ENCODE measurements at places on chromosomes 4 and X. TPM values are rescaled to one million over a fixed set of nuclear protein-coding genes. Genes with fewer than 3 reads are reported as not detected.

FOXR2 gene
- polyA plus RNA-seq, result not detected

NOX1 gene
- 0.06 TPM for polyA plus RNA-seq

SSX2 gene
- polyA plus RNA-seq, result not detected

SPANXB1 gene
- not detected for polyA plus RNA-seq

LUZP4 gene
- not detected for polyA plus RNA-seq

BEX5 gene
- 15.0 TPM for polyA plus RNA-seq

WDR13 gene
- polyA plus RNA-seq, result 169 TPM

FAT1 gene
- 48.8 TPM for polyA plus RNA-seq

ADH7 gene
- not detected for polyA plus RNA-seq

AADAT gene
- polyA plus RNA-seq, result 3.1 TPM

PABPC1L2A gene
- not detected for polyA plus RNA-seq

GSX2 gene
- polyA plus RNA-seq, result not detected

MED14 gene
- polyA plus RNA-seq, result 32.4 TPM

DNA sequence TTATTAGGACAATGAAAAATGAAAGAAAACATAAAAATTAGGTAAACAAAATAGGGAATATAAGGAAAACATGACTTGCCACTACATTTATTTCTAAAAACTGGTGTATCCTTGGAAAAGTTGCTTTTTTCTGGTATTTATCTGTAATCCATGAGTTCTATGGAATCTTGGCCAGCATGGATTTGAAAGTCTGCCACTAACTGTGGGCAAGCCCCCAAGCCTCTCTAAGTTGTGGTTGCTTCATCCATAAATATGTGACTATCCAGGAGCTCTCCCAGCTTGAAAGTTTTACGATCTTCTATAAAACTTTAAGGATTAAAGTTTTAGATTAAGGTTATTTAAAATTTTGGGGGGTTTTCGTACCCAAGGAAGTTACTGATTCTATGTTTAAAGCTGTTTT, 21.8 kb downstream of the RPS6KA3 start:
- peak; percentile 50 for DNase-seq

DNA sequence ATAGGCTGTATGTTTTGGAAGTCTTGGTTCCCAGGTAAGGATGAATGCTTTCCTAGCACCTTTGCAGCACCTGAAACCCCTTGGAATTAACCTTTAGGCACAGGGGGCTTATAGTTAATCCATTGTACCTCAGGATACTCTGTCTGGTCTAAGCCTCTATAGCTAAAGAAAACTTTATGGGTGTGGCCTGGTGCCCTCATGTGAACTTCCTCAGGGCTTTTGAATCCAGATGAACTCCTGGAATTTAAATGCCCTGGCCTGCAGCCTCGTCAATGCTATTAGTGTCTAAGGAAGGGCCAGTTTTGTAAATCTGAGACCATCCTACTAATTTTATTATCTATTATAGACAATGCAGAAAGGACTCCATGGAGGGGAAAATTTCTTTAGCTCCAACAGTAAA, 33.8 kb downstream of the IRS4 start:
- DNase-seq, result no peak

DNA sequence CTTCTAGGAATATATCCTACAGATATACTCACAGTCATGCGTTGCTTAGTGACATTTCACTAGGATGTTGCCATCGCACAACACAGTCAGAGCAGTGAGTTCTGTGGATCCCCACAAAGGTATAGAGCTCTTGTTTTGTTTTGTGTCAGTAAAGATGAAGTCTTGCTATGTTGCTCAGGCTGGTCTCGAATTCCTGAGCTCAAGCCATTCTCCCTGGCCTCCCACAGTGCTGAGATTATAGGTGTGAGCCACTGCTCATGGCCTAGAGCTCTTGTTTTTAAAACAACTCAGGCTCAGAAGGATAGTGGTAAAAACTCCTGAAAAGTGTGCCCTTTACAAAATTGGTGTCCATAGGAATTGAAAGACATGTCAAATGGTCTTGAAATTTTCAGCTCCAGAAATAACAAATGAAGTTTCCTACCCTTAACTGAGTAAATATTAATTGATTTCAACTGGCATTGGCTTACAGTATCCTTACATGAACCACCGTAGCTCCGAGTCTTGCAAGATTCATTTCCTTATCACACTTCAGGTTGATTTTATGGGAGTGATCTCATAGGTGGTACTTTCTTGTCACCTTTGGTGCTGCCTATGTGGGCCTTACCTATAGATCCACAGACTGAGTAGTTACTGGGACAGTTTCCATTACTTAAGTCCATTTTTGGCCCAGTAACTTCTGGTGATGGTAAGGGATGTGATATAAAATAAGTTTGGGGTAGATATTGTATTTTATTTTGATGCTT, 3.6 kb downstream of the CWH43 start:
- DNase-seq, result no peak

DNA sequence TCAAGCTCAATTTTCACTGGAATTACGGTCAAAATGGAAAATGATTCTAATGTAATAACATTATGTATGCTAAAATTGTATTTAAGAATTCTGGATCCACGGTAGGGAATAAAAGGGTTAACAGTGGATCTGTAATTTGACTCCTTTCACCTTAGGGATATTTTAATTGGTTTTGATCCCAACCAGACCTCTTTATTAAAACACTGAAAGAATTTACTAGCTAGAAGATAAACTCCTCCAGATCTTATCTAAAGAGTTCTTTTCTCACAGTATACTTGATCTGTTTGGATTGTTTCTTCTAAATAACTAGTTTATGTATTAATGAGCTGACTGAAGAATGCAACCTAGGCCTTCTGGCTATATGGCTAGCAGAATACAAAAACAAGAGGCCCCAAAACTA, 118.4 kb downstream of the DDX53 start:
- DNase-seq, result no peak

DNA sequence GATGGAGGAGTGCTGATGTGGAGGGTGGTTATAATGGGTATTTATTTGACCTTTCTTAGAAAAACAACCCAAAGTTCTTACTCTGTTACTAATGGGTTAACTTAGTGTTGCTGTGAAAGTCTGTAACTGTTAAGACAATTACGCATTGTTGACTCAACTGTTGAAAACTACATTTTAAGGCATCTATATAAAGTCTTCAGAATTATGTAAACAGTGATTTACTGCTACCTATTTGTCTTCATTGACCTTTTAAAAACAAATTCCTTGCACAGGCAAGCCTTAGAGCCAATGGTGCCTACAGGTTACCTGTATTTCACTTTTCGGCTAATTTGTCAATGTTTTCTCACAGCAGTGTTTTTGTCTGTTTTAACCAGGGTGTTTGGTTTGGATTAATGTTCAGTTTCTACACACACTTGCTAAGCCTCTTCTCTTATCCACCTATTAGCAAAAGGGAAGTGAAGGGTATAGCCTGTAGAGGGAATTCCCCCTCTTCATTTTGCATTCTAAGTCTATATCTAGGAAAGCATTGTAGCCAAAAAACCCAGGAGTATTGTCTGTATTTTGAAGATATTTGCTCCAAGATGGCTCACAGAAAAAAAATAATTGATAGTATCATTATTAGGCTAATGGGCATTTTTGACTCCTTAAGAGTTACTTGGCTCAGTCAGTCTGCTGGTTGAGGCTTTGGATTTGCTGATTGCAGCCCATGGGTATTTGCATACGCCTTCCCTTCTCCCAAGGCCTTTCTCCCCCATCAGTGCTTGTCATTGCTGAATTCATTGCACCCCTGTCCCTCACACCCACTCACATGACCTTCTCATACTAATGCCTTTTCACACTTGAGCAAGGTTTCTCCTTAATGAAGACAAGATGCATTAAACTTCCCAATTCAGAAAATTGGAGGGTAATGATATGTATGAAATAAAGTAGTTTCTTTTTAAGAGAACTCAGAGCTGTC, 30.5 kb downstream of the AFF1 start:
- no peak for DNase-seq

GRCh38 chrX:154096140-154097002, 1.1 kb downstream of the MECP2 start:
- DNase-seq, result peak; percentile 47

- no peak for DNase-seq
These were observed 409 bp downstream of the UGDH start for GRCh38 chr4:39526765-39527295.

- no peak for DNase-seq
These were observed 333.5 kb downstream of the TENM3 start for GRCh38 chr4:182576601-182577289.

DNA sequence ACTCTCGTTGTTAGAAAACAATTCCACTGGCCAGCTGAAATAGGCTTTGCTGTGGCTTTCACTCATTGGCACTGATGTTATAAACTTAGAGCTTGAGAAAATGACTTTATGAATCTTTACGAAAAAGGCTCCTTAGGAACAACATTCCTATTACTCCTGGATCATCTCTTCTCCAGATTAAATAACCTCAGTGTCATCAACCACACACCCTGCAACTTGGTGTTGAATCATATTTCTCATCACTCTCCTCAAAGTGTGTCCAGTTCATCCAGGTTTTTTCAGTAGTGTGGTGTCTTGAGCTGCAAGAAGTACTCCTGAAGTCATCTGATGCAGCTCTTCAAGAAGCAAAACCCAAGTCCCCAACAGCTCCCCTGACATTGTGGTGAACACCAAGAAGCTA, 28.1 kb upstream of the ANOS1 start:
- DNase-seq, result no peak

DNA sequence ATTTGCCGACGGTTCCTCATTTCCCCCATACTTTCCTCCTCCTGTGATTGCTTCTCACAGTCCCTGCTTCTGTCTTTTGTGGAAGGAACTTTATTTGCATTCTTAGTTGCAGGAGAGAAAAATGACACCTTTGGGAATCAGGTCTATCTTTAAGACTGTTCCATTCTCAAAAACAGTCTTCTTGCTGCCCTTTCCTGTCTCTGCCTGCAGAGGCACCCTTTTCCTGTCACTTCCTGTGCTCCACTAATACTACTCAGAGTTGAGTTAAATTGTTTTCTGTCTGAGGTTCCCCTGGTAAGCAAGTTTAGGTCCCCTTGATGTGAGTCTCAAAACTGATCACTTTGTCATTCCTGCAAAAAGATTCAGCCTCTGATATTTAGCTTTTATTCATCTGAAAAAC, 208.8 kb upstream of the CLNK start:
- DNase-seq, result no peak

GRCh38 chrX:48956728-48957414, 536 bp downstream of the OTUD5 start:
- peak; percentile 25 for DNase-seq

DNA sequence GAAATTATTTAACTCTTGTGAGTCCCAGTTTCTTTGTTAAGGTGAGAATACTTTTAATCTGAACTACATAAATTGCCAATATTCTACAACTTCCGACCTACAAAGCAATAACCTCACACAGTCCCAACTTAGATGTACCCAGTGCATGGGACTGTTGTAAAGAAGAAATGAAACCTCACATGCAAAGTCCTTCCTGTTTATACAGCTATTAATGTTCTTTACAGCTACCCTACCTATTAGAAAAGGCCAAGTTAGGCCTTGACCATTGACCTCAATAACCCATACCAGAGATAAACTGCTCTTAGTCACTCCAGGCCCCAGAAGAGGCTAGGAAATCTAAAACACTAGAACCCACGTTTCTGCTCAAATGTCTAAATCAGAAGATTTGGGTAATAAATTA, 920.1 kb upstream of the TENM3 start:
- DNase-seq, result no peak

DNA sequence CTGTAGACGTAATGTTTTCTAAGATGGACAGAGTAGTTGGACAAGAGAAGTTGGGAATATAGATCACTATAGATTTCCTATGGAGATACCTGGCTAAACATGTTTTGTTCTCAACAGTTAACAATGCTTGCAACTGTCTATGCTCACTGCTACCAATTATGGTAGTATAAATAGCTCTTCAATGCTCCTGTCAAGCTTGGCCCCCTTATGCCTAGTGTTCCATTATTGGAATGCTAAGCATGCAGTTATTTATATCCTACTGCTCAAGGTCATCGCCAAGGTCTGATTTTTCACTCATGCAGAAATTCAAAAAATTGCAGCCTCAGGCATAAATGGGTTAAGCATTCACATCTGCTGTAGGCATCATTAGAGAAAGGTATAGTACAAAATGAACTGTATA, 519.0 kb downstream of the IL15 start:
- no peak for DNase-seq

GRCh38 chrX:107742700-107743191, 32.8 kb downstream of the TSC22D3 start:
- no peak for DNase-seq

DNA sequence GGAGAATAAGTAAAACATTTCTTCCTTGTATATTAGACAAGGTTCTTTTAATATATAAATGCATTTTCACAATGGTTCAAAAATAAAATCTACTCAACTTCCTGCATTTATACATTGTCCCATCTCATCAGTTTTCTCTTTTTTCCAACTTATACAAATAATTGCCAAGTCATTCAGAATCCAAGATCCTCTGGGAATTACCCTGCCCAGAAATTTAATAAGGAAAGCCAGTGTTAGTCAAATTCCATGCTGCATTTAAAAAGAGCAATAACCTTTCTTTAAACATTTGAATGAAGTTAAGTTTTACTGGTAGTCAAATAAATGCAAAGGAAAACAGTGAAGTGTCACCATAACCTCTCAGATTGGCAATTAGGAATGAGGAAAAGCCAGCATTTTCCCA, 357.9 kb downstream of the PPP3CA start:
- DNase-seq, result no peak

DNA sequence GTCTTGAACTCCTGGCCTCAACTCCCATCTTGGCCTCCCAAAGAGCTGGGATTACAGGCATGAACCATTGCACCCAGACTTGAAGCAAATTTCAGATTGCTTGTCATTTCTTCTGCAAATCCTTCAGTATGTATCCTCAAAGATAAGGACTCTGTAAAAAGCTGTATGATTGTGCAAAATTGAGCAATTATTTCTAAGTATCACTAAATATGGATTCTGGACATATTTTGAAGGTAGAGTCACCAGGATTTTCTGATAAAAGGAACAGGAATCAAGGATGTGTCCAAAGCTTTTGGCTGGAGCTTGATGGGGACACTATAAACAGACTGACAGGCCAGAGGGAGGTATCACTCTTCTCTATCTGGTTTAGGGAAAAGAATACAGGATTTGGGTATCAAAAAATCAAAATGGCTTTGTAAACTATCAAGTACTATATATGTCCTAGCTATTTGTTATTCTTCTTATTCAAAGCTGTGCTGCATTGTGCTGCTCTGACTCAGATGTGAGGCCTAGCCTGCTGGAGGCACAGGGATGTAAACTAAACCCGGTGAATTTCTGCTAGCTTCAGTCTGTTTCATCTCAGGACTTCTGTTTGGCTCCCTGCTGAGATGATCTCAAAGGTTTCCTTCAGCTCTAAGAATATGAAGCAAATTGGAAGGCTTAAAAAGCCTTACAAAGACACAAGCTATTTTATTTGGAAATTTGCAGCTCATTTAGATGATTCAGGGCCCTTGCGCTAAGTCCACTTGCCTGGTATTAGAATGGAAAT, 8.3 kb downstream of the RPS4X start:
- DNase-seq, result no peak

- DNase-seq, result no peak
These were observed 254.7 kb downstream of the AFF2 start for GRCh38 chrX:148755111-148755510.

Measured in ovary (tissue), 10 donors.